ENCODE measurements at places on chromosomes 5 and 9.

- DNase-seq = no peak
These were observed 43.5 kb upstream of the STXBP1 start for GRCh38 chr9:127568618-127568970.

DNA sequence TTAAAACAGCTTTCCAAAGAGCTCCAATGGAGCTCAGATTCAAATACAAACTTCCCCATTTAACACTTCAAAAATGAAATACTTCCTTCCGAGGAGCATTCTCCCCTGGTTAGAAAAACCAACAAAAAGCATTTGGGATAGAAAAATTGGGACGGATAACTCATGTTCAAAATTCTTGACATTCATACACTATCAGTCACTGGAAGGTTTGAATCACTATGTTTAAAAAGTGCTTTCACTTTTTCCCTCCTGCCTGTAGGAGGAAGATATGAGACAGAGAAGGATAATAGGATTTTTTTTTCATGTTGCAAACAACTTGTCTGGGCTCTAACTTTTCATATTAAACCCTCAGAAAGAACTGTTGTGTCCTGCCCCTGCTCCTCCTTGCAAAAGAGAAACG lies 412.0 kb downstream of the ACTL7B start:
- DNase-seq = no peak

DNA sequence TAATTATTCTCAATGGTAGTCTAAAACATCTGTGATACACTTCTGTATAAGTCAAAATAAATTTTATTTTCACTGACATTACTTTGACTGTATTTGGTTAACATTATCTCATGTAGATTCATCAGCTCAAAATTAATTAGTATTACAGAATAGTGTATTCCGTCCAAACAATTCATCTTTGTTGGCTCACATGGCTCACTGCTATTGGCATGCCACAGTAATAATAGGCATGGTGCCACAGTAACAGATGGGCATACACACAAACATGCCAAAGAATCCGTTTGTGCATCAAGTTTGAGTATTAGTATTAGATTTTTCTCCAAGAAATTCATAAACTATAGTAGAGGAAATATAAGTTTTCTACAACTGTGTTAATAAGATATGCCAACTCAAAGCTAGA lies 14.2 kb downstream of the AP3B1 start:
- DNase-seq = no peak

DNA sequence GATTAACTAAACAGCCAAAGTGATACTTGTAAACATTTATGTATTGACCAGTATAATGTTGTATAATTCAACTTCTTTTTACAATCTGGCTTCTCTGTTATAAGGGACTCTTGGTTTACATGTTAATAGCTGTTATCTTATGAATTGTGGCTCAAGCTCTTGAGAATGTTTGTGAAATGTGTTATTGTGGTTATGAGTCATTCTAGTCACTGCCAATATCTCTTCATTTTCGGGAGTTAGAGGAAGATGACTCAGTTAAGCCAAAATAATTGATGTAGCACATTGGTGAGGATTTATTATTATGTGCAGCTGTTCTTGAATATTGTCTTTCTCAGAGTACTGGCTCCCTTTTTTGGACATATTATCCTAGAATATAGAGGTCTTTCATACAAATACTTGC lies 655.2 kb upstream of the RIOK2 start:
- no peak for DNase-seq
